ENCODE measurements at places on chromosomes 3 and 15.

GRCh38 chr3:13827256-13827655 lies 52.6 kb downstream of the WNT7A start:
- DNase-seq, result no peak

GRCh38 chr3:150038830-150039229 lies 68.1 kb upstream of the PFN2 start:
- no peak for DNase-seq

DNA sequence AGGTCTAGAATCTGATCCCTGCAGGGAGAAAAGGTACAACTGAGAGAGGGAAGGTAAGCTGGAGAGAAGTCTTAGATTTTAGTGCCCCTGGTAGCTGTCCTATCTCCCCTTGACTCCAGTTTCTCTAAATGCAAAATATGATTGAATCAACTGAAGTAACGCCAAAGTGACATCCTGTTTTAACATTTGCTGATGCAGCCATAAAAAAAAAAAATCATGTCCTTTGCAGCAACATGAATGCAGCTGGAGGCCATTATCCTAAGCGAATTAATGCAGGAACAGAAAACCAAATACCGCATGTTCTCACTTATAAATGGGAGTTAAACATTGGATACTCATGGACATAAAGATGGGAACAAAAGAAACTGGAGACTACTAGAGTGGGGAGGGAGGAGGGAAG lies 42.4 kb upstream of the LCTL start:
- no peak for DNase-seq

- DNase-seq, result no peak
These were observed 3.0 kb upstream of the TNFAIP8L3 start for GRCh38 chr15:51097553-51098330.

GRCh38 chr15:34085746-34086145 lies 15.9 kb downstream of the EMC7 start:
- no peak for DNase-seq

DNA sequence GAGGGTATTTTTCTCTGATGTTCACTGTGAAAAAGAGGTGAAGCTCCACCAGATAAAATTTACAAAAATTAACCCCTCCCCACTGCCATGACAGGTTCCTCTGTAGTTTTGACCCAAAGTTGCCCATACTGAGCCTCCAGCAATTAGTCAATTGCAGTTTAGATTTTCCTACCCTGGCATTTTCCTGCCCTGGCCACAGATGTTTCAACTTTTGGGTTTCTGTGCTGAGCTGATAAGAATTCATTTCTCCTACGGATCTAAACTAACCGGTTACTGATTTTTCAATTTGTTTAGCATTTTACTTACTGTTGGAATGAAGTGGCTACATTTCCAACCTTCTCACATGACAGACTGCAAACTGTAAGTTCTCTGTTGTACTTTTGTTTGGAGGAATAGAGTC lies 1346.1 kb upstream of the EPHA6 start:
- no peak for DNase-seq

- DNase-seq, result no peak
These were observed 44.5 kb downstream of the IL17RD start for GRCh38 chr3:57120451-57121174.

GRCh38 chr3:117103675-117104074 lies 394.1 kb downstream of the TUSC7 start:
- DNase-seq, result no peak

GRCh38 chr3:185763347-185764005 lies 61.4 kb downstream of the IGF2BP2 start:
- no peak for DNase-seq

DNA sequence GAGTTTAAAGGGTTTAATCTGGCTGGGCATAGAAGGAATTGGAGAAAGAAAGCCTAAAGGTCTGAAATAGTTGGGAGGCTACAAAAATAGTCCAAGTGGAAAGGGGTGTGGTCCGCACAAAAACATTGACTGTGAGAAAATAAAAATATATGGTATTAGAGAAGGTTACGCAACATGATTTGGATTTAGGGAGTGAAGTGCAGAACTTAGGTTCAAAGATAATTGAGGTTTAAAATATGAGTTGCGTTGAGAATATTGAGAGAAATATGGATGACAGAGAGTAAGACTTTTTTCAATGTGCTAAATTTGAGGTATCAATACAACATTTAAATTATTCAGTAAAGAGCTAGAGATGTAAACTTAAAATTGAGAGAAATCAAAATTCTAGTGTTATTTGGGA lies 15.4 kb upstream of the CMC1 start:
- DNase-seq, result no peak

DNA sequence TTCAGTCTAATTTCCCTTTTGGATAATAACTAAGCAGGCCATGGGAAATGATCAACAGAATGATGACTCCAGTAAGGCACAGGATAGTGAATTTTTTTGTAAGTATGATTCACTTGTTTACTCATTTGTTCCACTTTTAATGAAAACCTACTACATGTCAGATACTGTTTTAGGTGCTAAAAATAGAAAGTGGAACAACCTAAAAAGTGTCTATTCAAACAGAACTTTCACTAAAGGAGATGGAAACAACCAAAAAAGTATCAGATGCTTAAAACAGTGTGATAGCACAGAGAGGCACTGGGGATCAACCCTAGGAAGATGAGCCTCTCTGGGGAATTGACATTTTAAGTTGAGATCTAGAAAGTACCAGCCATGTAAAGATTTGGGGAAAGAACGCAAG lies 11.1 kb downstream of the RYK start:
- DNase-seq, result no peak

DNA sequence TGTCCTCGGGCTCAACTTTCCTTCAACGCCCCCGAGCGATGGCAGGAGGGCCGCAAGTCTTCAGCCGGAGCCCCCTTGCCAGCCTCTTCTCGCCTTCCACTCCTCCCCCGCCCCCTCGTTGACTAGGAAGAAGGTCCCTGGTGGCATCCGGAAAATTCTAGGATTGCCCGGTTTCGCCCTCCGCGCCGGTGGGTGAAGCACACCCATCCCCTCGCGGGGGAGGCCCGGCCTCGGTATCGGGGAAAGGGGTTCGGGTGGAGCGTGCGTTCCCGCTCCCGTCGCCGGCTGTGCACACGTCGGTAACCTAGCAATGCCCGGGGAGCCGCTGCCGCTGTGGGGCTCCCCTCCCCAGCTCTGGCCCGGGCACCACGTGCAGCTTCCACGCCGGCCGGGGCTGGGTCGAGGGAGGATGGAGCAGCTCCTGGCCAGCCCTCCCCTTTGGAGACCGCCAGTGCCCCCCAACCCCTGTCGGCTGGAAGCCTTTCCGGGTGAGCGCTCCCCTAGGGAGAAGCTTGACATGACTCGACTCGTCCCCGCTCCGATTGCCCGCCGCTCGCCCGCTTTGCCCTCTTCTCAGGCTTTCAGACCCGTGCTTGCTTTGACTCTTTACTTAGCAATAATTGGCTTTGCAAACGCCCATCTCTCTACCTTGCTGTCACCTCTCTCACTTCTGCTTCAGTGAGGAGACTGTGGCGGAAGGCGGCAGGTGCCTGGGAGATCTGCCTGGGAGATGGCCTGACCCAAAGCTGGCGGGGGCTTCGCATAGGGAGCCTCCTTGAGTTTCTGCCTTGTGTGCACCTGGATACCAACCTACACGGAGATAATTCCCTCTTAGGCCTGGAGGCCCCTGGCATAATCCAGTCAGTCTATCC lies 1.3 kb downstream of the CACNA1D start:
- DNase-seq, result no peak

- DNase-seq, result no peak
These were observed 176.2 kb downstream of the EPHB1 start for GRCh38 chr3:134971306-134971705.

GRCh38 chr3:62940771-62941563 lies 65.8 kb upstream of the CADPS start:
- no peak for DNase-seq

GRCh38 chr15:87610366-87610765 lies 646.2 kb downstream of the NTRK3 start:
- no peak for DNase-seq

- no peak for DNase-seq
These were observed 102.4 kb downstream of the KLHL25 start for GRCh38 chr15:85692321-85692720.

Measured in stimulated activated CD8-positive, alpha-beta memory T cell treated with anti-CD3 and anti-CD28 coated beads, Interleukin-7, amount 100 ng/mL, for 4 hours (primary cell).